ENCODE measurements at places on chromosomes 2 and 18. TPM values are rescaled to one million over a fixed set of nuclear protein-coding genes. Genes with fewer than 3 reads are reported as not detected.

- DNase-seq: no peak
Observed at GRCh38 chr2:177584030-177584692, 191.6 kb downstream of the AGPS start.

DNA sequence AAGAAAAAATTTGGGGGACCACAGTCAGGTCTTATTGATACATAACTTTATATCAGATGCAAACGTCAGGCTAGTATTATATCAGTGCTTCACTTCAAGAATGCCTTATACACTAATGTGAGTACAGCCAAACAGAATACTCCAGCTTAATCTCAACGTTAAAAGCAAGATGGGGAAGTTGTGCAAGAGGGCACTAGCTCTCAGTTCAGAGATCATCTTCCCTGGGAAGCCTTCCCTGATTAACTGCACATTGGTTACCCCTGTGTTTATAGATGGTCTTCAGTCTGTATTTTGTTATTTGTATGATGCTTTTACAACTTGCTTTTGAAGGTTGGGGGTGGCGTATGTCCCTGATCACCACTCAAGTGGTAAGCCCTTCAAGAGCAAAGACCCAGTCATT, 11.4 kb downstream of the EPAS1 start:
- DNase-seq: no peak

DNA sequence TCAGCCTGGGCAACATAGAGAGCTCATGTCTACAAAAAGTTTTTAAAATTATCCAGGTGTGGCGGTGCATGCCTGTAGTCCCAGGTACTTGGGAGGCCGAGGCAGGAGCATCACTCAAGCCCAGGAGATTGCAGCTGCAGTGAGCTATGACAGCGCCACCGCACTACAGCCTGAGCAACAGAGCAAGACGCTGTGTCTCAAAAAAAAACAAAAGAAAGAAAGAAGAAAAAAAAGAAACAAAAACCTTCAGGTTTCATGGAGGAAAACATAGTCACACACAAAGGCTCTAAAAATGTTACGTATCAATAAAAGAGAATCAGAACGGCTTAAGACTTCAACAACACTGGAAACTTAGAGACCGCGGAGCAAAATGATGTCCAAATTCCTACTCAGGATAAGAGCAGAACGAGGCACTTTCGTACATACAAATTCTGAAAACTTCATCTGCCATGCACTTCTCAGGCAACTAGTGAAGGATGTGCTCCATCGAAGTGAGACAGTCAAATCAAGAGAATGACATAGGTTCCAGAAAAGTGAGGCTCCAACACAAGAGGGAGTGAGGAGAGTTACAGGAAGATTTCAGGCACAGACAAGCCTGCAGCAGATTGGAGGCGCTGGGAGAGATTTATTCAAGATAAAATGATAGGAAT, 4.4 kb downstream of the HDLBP start:
- DNase-seq: no peak

Gene SERPINB10
- total RNA-seq: not detected

Data from mesothelial cell of epicardium (in vitro differentiated cells).